ENCODE measurements at places on chromosomes 11 and 22.
A peak's percentile ranks its signal among the peaks of the same experiment; 100 is the strongest.

GRCh38 chr11:66221726-66222236 is 46.7 kb upstream of the RAB1B start:
- DNase-seq, result no peak

DNA sequence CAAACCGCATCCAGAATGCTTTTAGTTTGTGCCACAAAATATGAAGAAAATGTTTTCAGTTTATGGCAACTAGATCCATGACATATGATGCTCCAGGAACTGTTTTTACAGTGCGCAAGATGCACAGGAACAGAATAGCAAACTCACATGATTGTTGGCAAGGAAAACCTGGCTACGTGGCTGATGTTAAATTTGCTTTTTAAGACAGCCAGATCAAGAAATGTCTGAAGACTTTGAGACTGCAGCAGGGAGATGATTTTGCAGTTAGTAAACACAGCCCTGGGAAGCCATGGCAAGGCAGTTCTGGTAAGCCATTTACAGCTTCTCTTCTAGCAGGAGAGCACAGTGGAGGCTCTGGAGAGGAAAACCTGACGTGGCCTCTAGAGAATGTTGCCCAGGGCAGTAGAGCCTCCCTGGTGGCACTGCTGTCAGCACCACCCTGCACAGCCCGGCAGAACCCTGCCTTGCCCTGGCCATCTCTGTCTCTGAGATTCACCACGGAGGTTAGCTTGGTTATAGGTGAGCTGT is 69.8 kb upstream of the TNRC6B start:
- DNase-seq, result peak; percentile 35

- no peak for DNase-seq
Observed at GRCh38 chr11:74004759-74005615, 3.9 kb downstream of the UCP3 start.

DNA sequence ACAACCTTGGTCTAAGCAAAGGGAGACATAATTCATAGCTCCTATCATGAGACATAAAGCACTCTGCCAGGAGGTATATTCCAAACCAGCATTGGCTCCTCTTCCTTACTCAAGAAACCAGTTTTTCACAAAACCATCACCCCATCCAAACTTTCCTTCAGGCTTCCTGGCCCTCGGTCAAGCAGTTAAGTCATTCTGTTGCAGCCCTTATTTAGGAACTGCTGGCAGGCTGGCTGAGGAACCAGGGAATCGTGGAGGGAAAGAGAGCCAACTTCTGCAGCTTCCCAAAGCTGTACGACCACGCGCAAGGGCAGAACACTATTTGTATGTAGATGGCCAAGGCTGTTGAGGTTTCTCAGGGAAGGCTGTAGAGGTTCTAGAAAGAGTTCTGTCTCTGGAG is 680 bp downstream of the IFT46 start:
- DNase-seq, result no peak

- no peak for DNase-seq
Observed at GRCh38 chr11:3669128-3669527, 2.1 kb downstream of the CHRNA10 start.

DNA sequence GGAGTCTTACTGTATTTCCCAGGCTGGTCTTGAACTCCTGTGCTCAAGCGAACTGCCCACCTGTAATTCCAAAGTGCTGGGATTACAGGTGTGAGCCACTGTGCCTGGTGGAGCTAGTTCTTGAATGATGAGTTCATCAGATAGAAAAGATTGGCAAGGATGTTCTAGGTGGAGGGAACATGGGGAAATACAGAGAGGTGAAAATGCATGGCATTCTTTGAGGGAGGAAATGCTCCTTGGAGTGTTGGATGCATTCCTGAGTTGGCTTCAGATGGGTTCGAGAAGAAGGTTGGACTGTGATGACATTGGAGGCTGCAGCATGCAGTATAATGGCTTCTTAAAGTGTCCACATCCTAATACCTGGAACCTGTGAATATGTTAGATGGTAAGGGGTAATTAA is 4.4 kb downstream of the DDX10 start:
- no peak for DNase-seq

- DNase-seq, result no peak
Observed at GRCh38 chr11:104967534-104968354, 630 bp downstream of the CASP4 start.

DNA sequence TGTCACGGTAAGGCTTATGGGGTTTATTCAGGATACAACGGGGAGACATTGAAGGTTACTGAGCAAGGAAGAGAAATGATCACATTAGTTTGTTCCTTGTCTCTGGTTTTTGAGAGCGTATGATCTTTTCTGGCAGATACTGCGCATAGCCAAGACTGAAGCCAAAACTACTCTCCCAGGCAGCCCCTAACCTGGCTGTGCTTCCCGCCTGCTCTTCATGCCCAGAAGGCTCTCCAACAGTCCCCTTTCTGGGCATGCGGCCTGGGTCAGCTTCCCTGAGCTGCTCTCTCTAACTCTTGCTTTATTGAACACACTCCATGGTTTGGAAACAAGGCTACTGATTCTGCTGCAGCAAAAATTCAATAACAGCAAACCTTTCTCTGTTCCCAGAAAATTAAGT is 306.6 kb downstream of the BUD13 start:
- no peak for DNase-seq

- DNase-seq, result no peak
Observed at GRCh38 chr11:121681550-121682268, 228.9 kb upstream of the SORL1-AS1 start.

GRCh38 chr11:57476757-57477506 is 16.6 kb downstream of the RTN4RL2 start:
- no peak for DNase-seq

Measured in GOT3 (cell line).